ENCODE measurements at places on chromosomes 3 and 15. TPM values are rescaled to one million over a fixed set of nuclear protein-coding genes. Genes with fewer than 3 reads are reported as not detected.

Gene OCA2
- 4.6 TPM for total RNA-seq

Gene TUSC2
- total RNA-seq, result 24.4 TPM

Gene PLOD2
- total RNA-seq, result 30.0 TPM

Gene CCPG1
- total RNA-seq, result 74.3 TPM

Gene ADAMTS9
- 197 TPM for total RNA-seq

DNA sequence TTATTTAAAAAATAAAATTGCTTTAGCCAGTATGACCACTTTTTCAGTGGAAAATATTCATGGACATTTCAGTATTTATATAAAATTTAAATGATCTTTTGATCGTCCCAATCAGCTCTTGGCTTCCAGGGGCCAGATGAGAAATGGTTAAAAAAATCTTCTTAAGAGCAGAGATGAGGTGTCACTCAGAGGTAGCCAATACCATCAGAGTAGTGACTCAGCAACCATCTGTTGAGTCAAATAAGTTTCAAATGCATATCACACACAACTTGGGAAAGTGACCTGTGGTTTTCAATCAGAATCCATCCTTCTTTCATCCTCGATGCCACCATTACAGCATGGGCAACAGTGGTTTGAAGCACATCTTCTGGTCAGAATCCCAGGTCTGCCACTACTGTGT is 958.8 kb upstream of the NR2F2 start:
- H3K4me1 ChIP-seq, result no peaks in the 10 kb centered on the region
- H3K27ac ChIP-seq, result no peak overlapping the region
- no peaks in the 10 kb centered on the region for H3K27me3 ChIP-seq
- no peaks in the 10 kb centered on the region for H3K36me3 ChIP-seq
- H3K4me3 ChIP-seq, result no peak overlapping the region
- no peak for DNase-seq

DNA sequence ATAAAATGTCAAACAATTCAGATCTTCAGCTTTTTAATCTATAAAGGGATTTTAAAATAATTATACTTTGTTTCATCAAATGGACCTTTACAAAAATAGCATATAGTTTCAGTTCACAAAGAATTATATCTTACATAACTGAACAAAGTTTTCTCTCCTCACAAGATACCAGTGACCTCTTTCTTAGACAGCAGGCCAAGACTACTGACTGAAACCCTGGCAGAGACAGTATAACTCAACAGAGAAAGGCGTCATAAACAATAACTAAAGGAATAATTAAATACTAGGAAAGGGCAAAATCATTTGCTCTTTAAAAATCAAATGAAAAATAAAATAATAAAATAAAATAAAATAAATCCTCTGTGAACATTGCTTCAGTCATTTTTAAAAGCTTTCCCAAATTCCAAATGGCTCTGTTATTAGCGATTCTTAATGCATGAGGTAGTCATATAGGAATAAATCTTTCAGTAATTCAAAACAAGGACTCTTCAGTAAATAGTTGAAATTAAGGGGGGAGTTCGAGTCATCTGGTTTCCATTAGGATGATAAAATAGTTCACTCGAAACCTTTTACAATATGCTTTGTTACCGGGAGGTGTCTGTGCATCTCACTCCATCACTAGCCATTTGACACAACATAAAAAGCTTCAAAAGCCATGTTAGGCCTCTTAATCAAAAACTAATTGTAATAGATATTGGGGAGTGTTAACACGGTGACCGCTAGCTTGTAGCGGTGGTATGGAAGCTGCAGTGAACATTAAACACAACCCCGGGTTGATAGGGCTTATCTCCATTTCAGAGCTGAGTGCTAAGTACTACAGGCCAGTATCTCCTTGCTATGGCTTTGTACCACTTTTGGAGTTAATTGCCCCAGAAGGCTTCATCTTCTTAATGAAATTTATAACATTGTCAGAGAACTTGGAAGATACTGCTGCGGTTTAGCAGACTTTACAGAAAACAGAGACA is 142.9 kb upstream of the NR2F2 start:
- H3K27me3 ChIP-seq, result no peaks in the 10 kb centered on the region
- H3K36me3 ChIP-seq, result no peaks in the 10 kb centered on the region
- H3K4me1 ChIP-seq, result no peaks in the 10 kb centered on the region

DNA sequence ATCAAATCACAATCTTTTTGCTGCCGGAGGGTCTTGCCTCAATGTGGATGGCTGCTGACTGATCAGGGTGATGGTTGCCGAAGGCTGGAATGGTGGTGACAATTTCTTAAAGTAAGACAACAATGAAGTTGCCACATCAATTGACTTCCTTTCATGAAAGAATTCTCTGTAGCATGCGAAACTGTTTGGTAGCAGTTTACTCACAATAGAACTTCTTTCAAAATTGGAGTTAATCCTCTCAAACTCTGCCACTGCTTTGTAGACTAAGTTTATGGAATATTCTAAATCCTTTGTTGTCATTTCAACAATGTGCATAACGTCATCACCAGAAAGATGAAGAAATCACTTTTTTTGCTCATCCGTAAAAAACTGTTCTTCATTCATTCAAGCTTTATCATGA is 65.8 kb downstream of the B3GNT5 start:
- no peak for DNase-seq
- no peaks in the 10 kb centered on the region for H3K36me3 ChIP-seq
- no peaks in the 10 kb centered on the region for H3K4me1 ChIP-seq
- no peaks in the 10 kb centered on the region for H3K27me3 ChIP-seq

GRCh38 chr3:170809007-170809974 is 60.7 kb downstream of the RPL22L1 start:
- H3K4me3 ChIP-seq, result no peak overlapping the region
- H3K27me3 ChIP-seq, result no peaks in the 10 kb centered on the region

- peak overlapping the region; percentile 94 for H3K27ac ChIP-seq
- H3K27me3 ChIP-seq, result no peaks in the 10 kb centered on the region
- H3K4me3 ChIP-seq, result no peak overlapping the region
- no peaks in the 10 kb centered on the region for H3K36me3 ChIP-seq
Observed at GRCh38 chr3:49805367-49805782, 2.3 kb downstream of the INKA1 start.

- no peaks in the 10 kb centered on the region for H3K36me3 ChIP-seq
- H3K27ac ChIP-seq, result no peak overlapping the region
- H3K4me3 ChIP-seq, result no peak overlapping the region
- no peaks in the 10 kb centered on the region for H3K27me3 ChIP-seq
Observed at GRCh38 chr3:59310736-59311135, 260.9 kb upstream of the CFAP20DC start.

- no peaks in the 10 kb centered on the region for H3K4me1 ChIP-seq
- H3K27me3 ChIP-seq, result no peaks in the 10 kb centered on the region
- H3K36me3 ChIP-seq, result no peaks in the 10 kb centered on the region
- no peak for DNase-seq
- H3K27ac ChIP-seq, result no peak overlapping the region
Observed at GRCh38 chr3:170323331-170323730, 34.2 kb upstream of the SKIL start.

DNA sequence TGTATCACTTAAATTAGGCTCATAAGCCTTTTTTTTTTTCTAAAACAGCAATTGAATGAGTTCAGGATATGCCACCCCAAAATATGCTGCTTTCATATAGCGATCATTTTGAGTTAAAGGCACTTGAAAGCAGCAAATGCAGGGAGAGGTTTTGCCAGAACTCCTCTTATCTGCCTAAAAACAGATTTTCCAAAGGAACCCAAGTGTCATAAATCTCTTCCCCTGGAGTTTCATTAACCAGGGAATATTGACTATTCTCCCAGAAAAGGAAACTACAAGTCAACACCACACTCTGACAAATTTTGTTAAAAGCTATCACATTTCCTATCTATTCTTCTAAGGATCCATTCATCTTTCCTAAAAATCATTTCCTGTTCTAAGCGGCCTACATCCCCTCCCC is 11.3 kb downstream of the DNAAF4 start:
- no peak overlapping the region for H3K27ac ChIP-seq
- no peaks in the 10 kb centered on the region for H3K27me3 ChIP-seq
- no peaks in the 10 kb centered on the region for H3K4me1 ChIP-seq

DNA sequence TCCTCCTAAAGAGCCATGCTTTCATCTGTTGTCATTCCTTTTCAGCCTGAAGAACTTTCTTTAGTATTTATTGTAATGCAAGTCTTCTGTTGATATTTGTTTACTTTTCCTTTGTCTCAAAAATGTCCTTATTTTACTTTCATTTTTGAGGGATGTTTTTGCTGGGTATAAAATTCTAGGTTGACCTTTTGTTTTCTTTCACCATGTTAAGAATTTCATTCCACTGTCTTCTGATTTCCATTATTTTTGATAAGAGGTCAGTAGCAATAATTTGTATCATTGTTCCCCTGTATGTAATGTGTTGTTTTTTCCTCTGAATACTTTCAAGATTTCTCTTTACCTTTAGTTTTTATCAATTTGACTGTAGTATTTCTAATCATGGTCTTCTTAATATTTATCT is 91.1 kb downstream of the RSRC1 start:
- no peak overlapping the region for H3K27ac ChIP-seq
- H3K4me3 ChIP-seq, result no peak overlapping the region
- no peak for DNase-seq
- no peaks in the 10 kb centered on the region for H3K27me3 ChIP-seq

DNA sequence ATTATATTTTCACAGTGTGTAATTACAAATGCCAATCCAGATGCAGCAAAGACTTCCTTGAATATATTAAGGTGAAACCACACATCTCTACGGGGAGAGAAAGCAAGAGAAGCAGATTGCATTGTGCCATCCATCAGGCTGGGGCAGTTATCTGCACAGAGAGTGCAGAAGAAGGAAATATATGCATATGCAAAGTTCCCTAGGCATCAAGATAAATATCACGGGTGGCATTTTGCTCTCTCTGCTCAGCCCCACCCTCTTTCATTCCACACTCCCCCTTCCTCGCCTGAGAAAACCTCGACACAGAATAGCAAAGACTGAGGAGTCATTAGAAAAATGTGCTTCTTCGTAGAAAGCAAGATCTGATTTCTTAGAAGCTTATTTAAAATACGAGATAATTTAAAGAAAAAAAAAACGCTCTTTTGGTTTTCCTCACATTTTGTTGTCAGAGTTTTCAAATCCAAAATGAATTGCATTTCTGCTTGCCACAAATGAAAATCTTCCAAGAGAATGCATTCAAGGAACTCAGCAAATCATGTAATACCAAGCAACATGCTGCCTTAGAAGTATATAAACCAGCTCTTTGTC is 283.2 kb upstream of the LMCD1 start:
- no peaks in the 10 kb centered on the region for H3K36me3 ChIP-seq
- peaks cover 4% of the 10 kb centered on the region for H3K4me1 ChIP-seq
- DNase-seq, result no peak
- H3K27ac ChIP-seq, result no peak overlapping the region

- H3K27ac ChIP-seq, result peak overlapping the region; percentile 94
- H3K4me3 ChIP-seq, result no peak overlapping the region
- DNase-seq, result peak; percentile 70
- no peaks in the 10 kb centered on the region for H3K4me1 ChIP-seq
Observed at GRCh38 chr3:64344721-64345207, 119.5 kb upstream of the PRICKLE2 start.

DNA sequence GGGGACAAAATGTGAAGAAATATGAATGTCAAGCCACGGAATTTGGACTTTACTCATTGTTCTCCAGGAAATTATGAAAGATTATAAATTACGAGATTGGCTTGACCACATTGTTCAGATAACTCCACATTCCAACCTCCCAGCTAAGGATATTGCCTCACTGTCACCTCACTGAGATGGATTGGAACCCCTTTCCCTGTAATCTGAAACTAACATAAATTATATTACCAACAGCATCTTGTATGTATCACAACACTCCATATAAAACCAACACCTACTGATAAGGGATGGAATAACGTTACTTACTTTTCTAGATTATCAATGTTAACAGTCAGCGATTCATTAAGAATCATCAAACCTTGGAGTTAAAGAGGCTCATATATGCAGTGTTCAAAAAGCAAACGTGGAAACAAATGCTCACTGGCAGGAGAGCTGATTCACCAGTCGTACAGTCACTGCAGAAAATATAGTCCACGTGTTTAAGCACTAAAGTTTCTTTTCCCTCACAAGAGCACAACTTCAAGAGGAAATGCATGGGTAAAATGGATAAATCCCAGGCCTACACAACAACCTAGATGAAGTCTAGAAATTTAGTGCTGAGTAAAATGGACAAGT is 451.5 kb downstream of the FGF12 start:
- DNase-seq, result no peak
- H3K27ac ChIP-seq, result no peak overlapping the region
- H3K4me1 ChIP-seq, result no peaks in the 10 kb centered on the region

- no peak for DNase-seq
- H3K36me3 ChIP-seq, result no peaks in the 10 kb centered on the region
- no peaks in the 10 kb centered on the region for H3K4me1 ChIP-seq
- H3K4me3 ChIP-seq, result no peak overlapping the region
Observed at GRCh38 chr3:62387251-62387650, 13.9 kb upstream of the FEZF2 start.

DNA sequence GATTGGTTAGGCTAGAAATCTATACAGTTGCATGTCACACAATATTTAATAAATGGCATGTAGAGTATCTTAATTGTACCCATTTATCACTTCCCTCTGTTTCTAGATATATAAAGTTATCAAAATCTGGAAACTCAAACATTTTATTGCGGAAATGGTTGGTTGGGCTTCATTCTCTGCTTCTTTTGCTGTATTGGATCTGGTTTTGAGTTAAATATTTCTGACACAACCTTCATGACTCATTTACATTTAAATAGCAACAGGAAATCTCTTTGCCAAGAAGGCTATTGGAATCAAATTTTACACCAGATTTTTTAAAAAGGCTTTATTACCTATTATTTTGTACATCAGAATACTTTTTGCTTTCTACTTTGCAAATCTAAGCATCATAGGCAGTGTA is 153.8 kb downstream of the EBLN2 start:
- H3K36me3 ChIP-seq, result no peaks in the 10 kb centered on the region
- no peaks in the 10 kb centered on the region for H3K27me3 ChIP-seq
- no peaks in the 10 kb centered on the region for H3K4me1 ChIP-seq
- no peak for DNase-seq
- no peak overlapping the region for H3K27ac ChIP-seq

GRCh38 chr15:101288905-101289513 is 6.0 kb downstream of the SNRPA1 start:
- H3K36me3 ChIP-seq, result no peaks in the 10 kb centered on the region
- DNase-seq, result no peak
- H3K27me3 ChIP-seq, result no peaks in the 10 kb centered on the region
- H3K27ac ChIP-seq, result no peak overlapping the region
- H3K4me1 ChIP-seq, result peaks cover 5% of the 10 kb centered on the region
